ENCODE measurements at places on chromosomes 12 and 14.
A peak's percentile ranks its signal among the peaks of the same experiment; 100 is the strongest.

GRCh38 chr14:67636361-67636919, 16.7 kb downstream of the ARG2 start:
- DNase-seq, result no peak

- DNase-seq, result no peak
Measured at GRCh38 chr12:8011331-8011730, 21.2 kb upstream of the FOXJ2 start.

DNA sequence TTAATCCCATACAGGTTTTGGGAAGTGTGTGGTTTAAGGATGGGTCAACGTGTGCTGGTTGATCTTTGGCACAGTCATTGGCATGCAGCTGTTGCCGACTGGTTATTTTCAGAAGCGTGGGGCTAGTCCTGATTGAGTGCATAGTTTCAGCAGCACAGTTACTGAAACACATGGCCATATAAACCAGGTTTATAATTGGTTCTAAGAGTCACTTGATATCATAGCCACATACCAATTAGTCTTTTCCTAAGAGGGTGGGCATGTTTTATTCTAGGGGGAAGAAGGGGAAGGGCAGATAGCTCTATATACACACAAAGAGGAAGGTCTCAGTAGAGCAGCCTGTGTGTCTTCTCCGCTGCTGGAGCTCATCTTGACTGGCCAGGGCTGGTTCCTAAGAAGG, 11.0 kb upstream of the RPS6KL1 start:
- no peak for DNase-seq

DNA sequence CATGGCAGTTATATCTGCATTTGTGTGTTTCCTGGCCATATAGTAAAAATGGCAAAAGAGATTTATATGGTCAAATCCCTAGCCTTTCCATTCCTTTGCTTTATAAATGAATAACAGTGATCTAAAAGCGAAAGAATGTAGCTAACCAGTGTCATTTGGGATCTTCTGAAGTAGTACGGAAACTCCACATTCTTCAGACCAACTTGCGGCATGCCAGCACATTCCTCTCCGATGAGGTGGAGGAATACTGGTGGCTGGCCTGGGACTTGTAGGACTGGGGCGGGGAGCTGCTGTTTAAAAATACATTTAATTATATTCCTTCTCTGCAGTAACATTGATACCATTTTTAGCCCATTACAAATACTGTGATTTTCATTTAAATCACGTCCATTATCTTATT, 85.3 kb downstream of the SAMD4A start:
- peak; percentile 78 for DNase-seq

Measured in Panc1 (cell line).